T-helper 1 cell (primary cell): ENCODE measurements at places on chromosomes 6 and 20.

DNA sequence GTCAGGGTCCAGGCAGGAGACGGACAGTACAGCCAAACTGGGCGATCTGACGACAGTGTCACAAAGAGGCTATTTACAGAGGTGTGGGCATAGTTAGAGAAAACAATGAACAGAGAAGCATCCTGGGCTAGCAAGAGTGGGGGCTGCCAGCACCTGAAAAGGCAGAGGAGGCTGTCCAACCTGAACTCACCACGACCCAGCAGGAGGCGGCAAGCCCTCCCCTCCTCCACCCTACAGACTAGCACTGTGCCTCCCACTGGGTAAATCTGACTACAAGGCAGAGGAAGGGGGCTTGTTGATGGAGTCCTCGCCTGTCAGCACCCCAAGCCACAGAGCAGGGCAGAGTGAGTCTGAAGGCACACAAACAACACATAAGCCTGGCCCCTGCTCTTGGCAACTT is 52.8 kb upstream of the CDYL start:
- DNase-seq: no peak

DNA sequence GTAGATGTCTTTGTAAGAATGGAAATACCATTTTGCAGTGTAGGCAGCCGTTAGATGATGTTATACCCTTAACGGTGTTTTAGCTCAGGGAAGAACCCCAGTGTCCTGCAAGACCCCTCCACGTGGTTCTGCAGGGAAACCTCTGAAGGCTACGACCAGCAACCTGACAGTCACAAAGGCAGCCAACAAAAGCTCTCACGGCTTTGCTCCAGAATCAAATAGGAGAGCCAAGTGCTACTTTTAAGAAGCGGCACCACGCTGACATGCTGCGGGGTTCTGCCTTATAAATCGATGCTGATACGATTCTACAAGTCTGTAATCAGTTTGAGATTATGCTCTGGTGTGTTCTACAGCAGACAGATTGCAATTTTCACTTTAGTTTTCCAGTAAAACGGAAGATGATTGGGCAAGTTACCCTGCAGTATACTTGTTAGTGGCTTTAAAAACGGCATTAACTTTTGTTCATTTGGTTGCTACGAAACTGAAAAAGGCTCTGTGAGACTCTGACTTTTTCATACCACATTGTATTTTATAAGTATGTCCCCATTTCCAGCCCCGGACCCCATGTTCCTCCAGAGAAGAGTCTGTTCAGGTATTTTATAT is 312.9 kb downstream of the SAMD5 start:
- DNase-seq: no peak

DNA sequence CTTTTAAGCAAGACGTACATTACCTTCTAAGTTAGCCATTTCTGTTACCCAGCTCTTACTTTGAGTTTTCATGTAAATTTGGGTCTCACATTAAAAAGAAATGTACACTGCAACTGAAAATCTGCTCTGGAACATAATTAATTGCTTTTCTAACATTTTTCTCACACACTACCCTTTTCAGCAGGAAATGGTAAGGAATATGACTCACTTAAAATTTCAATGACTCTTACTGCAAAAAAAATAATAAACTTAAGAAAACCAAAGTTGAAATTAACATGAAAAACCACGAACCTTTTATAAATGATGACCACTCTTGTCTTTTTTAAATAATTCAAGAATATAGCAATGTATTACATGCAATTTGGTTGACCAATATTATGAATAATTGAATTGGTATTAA is 1.3 kb downstream of the CGA start:
- DNase-seq: no peak

DNA sequence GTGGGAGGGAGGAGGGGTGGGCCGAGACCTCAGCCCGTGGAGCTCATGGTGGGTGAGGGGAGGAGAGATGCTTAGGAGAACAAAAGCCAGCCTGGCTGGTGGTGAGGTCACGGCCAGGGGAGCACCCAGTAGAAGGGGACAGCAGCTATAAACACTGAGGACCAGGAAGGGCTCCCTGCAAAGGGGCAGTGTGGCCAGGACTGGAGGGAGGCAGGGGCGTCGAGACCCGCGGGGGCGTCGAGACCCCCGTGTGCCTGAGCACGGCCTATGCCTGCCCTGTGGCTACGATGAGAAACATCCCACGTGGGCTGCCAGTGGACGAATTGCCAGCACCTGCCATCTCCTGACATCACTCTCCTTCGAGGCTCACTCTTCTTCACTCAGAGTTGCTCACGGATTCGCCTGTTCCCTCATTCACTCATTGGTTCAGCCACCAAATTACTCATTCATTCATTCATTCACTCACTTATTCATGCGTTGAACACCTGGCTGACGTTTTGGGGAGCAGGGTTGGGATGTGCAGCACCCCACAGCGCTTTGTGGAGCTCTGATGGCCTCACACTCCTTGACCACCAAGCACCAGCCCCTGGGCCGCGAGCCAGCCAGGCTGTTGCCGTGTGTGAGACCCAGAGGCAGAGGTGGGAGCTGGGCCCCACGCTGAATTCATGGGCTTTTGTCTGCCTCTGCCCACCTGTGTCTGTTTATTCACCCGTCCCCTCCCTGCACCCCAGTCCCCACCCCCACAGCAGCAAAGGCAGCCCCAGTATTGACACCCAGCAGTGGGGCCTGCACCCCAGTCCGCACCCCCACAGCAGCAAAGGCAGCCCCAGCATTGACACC is 61.2 kb upstream of the BHLHE23 start:
- no peak for DNase-seq

- no peak for DNase-seq
Observed at GRCh38 chr6:42366011-42366705, 85.6 kb downstream of the TRERF1 start.

- no peak for DNase-seq
Observed at GRCh38 chr6:57013521-57013926, 33.0 kb upstream of the KIAA1586 start.

GRCh38 chr6:112923940-112924587 is 576.9 kb downstream of the RFPL4B start:
- no peak for DNase-seq

DNA sequence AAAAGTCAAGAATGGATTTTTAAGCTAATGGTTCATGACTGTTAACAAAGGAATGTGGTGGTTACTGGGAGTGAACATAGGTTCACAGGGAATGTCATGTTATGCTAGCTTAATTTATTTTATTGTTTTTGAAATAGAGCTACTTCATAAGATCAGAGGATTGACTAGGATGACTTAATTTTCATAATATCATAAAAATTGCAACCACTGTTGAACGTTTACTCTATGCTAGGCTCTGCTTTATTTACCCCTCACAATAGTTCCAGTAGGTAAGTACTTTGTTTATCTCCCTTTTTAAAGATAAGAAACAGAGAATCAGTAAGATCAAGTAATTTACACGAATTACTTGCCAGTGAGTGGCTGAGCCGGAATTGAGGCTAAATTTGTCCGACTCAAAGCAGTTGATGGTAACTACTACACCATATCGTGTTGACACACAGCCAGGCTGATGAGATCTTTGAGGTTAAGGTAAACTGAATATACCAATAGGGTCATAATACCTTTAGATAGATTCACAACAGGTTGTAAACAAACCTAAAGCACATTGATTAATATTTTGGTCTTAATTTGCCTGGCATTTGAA is 194.6 kb upstream of the CITED2 start:
- DNase-seq: no peak

DNA sequence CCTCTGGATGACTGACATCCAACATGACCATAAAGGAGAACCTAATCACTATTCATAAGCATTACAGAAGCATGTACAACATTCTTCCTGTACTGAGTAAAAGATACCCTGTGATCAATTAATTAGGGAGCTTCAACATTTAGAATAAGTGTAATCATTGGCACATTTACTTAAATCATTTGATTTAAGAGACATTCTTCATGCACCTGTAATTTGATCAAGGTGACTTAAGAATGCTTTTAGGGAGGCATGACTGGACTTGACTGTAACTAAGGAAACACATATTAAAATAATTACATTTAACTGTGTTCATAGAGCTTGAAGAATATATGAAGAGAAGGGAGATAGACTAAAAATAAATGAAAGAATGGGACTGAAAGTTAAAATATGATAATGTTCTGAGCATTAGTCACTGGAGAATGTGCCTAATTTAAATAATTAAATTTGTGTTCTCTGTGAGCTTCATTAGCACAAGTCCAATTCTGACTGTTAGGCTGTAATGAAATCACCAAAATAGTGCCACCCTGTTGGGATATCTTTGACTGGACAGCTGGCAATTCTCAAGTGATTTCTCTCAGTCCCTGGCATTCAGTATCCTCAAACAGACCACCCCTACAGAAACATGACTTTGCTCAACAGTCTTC is 295.5 kb upstream of the ADGRB3 start:
- no peak for DNase-seq

DNA sequence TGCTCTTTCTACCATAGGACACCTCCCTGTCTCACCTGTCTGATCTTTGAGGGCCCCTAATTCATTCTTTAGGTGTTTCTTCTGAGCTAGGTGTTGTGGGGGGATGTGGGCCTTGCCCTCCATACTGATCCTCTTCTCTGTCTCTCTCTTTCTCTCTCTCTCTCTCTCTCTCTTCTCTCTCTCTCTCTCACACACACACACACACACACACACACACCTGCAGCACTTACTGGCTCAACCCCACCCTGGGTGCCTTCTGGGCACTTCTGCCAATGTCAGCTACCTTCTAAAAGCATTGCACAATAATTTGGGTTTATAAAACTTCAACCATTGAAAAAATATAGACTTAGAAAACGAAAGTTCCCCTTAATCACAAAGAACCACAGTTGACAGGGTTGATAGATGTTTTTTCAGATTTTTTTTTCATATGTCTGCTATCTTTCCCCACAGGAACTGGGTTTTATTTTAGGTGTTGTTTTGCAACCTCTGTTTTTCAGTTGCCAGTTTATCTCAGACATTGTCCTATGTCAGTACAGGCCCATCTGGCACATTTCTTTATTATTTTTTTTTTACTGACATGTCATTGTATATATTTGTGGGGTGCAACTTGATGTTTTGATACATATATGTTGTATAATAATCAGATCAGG is 28.1 kb downstream of the PKIG start:
- no peak for DNase-seq

DNA sequence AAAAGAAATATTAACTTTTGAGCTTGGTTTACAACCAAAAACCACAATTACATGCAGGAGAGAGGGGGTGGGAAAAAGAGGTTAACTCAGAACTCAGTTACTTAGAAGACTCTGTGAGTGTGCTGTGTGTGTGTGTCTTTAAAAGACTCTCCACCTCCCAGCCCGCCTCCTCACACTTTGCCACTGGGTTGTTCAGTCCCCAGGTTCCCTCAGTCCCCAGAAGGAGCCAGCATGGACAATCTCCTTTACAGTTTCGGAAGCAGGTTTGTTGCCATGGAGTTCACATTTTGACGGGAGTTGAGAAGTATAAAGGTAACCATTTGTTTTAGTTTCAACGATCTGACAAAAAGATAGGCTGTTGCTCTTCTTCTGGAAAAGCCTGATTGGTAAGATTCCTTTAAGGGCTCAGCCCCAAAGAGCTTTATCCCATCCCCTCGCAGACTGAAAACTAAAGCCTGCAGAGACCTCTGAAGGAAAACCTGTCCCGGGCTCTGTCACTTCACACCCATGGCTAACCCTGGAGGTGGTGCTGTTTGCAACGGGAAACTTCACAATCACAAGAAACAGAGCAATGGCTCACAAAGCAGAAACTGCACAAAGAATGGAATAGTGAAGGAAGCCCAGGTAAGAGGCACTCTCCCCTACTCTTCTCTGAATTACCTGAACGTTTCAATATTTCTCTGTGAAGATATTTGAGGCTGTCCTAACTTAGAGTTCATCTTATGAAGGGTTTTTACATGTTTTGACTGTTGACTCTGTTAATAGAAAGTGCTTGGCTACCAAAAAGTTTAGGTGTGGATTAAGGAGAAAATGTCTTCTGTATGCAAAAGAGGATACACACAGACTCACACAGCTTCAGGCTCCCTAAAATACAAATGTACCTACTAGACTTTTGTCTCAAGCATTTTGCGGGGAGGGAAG is at the start of gene SPTLC3:
Gene SPTLC3 (plus strand): TSS at position 212 of the 921 bp plus-strand sequence. CDS start 296 bp downstream, at position 508.
- DNase-seq: no peak

GRCh38 chr6:33312361-33313104 is 1.3 kb downstream of the TAPBP start:
- peak; percentile 84 for DNase-seq

- no peak for DNase-seq
Observed at GRCh38 chr6:143399176-143399575, 51.3 kb downstream of the ADAT2 start.

DNA sequence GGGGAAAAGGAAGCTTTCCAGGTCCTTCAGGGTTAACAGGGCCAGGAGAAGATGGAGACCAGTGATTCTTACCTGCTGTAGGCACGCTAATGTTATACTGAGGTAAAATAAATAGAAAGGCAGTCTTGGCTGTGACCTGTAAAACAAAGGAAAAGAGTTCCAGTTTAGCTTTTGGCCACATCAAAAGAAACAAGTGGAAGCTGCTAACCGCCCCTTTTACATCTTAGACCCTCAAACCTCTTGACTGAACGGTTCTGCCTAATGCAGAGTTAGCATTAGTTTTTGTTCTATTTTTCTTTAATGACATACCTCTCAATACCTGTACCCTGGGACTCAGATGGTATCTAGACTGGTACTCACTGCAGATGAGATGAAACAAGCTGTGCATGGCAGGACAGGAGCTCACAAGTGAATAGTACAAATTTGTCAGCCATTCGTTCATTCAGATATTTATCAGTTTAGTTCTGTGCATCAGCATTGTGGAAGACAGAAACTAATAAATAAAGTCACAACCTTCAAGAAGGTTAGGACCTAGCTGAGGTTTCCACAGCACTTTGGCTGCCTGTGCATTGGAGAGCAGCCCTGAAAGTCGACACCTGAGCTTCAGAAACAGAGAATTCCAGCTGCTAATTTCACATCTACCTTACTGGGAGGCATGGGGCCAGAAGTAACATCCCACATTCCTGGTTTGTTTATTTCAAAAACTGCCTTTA is 41.0 kb downstream of the TRAM2 start:
- DNase-seq: no peak

GRCh38 chr6:80439721-80440470 is 333.4 kb downstream of the BCKDHB start:
- no peak for DNase-seq

GRCh38 chr6:126831461-126831860 is 287.0 kb upstream of the RSPO3 start:
- DNase-seq: no peak

DNA sequence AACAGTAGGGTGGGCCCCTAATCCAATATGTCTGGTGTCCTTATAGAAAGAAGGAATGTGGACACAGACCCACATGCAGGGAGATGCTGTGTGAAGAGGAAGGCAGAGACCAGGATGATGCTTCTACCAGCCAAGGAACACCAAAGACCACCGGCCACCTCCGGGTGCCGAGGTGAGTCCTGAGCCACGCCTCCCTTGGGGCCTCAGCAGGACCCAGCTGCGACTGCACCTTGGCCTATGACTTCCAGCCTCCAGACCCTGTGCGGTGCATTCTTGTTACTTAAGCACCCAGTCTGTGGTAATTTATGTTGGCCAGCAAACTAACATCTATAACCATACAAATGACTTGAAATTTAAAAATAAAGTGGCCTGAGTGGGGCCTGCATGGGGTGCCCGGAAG is 79.5 kb upstream of the QKI start:
- DNase-seq: no peak

- no peak for DNase-seq
Observed at GRCh38 chr6:108027594-108027993, 46.9 kb downstream of the OSTM1 start.

GRCh38 chr6:2430612-2431011 is 185.2 kb upstream of the GMDS start:
- DNase-seq: no peak

GRCh38 chr20:62832212-62832922 is 15.5 kb downstream of the COL9A3 start:
- no peak for DNase-seq

- DNase-seq: peak; percentile 14
Observed at GRCh38 chr6:13924146-13924948, 405 bp upstream of the RNF182 start.
